ENCODE measurements at places on chromosomes 16 and 17.

DNA sequence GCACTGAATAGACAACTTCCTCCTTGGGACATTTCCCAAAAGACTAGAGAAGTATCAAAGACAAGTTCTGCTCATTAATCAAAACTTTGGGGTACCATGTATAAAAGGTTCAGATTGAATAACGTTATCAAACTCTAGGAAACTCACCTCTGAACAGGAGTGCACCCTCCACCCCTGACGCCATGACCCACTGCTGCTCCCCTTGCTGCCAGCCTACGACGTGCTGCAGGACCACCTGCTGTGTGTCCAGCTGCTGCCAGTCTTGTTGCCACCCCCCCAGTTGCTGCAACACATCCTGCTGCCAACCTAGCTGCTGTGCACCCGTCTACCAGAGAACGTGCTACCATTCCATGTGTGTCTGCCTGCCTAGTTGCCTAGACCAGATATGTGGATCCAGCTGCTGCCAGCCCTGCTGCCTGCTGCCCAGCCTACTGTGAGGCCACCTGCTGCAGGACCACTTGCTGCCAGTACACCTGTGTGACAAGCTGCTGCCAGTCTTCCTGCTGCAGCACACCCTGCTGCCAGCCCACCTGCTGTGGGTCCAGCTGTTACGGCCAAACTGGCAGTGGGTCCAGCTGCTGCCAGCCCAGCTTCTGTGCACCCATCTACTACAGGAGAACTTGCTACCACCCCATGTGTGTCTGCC, 13.8 kb upstream of the KRTAP9-2 start:
- no peak for DNase-seq

DNA sequence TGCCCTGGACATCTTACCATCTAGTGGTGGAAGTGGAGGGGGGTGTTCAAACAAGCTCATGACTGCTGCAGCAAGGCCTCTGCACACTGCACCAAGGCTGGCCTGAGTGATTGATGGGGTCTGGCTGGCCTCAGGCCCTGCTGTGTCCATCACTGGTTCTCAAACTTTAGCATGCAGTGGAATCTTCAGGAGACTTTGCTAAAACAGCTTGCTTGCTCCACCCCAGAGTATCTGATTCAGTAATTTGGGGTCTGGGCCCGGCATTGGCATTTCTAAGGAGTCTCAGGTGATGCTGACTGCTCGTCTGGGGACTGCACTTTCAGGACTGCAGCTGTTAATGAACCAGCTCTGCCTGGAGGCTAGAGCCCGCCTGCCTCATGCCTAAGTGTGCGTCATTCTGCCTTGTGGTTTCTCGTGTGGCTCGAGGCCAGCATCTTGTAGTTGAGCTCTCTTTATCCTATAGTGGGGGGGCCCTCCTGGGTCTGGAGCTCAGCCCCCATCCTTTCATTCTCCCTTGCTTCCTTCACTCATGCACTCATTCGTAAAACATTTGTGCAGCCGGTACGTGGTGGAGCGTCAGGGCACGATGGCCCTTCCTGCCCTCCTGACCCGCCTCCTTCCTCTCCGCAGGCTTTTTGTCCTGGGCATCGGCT, 4.1 kb downstream of the MGAT5B start:
- DNase-seq, result peak; percentile 34

DNA sequence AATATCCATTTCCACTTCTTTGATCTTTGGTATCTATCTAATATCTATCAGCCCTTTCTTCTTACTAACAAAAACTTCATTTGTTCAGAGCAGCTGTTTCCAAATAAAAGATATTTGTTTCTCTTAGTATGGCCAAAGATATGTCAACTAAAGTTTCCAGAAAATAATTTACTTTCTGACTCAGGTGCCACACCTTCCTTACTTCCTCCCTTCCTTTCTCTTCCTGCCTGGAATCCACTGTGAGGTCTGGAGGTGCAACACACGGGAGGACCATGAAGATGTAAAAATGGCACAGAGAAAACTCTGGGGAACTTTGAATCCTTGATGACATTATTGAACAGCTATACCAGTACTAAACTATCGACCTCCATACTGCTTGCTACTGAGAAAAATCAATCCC, 14.0 kb downstream of the MED13 start:
- no peak for DNase-seq

DNA sequence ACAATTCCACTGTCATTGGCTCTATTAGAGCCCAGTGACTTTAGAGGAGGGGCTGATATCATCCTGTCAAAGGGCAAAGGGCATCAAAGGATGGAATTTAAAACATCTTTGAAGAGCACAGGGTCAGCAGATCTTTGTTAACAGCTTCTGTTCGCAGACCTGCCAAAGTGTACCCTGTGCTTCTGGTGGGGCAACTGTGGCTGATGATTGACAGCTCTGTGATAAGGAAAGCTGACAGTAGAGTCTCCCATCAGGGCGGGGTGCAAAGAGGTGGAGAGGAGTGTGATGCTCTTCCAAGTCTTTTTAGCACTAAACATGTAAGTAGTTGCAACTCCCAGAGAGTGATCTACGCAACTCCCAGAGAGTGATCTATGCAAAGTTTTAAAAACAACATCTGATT, 742.1 kb upstream of the SOX9 start:
- no peak for DNase-seq

- no peak for DNase-seq
These were observed 1.1 kb upstream of the RNF213 start for GRCh38 chr17:80259457-80260068.

DNA sequence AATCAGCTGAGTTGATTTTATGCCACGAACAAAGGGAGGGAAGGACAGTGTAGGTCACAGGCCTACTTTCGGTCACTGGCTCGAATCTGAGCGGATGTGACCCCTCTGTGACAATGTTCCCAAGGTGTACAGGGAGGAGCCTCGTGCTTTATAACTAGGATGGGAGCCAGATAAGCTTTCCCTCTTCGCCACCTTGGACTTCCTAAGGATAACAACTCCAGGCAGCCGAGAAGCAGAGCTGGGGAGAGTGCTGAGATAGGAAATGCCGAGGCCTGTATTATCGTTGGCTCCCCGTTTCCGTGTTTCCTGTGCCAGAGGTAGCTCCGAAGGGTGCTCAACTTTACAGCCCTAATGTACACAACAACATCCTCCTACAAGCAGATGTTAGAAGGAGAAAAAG, 217.8 kb upstream of the IRX3 start:
- no peak for DNase-seq

DNA sequence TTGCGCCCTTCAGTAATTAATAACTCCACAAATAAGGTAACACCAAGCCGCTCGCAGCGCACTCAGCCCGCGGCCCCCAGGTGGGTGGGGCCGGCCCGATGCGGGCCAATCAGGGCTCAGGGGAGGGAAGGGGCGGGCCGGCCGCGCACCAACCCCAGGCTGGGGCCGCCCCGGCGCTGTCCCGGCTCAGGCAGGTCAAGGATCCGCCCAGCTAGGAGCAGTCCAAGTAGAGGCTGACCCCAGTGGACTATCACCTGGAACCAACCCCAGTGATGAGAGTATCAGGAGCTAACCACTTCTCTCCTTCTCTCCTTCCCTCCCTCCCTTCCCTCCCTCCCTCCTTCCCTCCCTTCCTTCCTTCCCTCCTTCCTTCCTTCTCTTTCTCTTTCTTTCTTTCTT, 110.8 kb downstream of the C16orf78 start:
- DNase-seq, result no peak

DNA sequence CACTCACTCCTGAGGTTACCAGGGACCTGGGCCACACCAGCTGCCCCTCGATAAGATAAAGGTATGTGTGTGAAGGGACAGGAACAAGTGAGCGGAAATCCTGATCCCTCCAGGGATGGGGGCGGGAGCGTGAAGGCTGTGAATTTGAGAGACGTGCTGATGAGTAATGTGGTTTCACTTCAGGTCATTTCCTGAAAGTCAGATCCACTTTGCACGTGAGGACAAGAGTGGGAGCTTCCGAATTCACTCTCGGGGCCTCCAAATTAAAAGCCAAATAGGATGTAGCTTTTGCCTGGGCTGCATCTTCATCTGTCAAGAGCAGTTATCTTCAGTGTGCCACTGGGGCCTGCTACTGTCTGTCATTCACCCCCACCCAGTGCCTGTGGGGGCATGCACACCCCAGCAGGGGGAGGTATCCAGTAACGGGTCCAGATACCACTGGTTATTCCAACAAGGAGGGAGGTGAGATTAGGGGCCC, 87.4 kb upstream of the LHX1 start:
- peak; percentile 43 for DNase-seq

DNA sequence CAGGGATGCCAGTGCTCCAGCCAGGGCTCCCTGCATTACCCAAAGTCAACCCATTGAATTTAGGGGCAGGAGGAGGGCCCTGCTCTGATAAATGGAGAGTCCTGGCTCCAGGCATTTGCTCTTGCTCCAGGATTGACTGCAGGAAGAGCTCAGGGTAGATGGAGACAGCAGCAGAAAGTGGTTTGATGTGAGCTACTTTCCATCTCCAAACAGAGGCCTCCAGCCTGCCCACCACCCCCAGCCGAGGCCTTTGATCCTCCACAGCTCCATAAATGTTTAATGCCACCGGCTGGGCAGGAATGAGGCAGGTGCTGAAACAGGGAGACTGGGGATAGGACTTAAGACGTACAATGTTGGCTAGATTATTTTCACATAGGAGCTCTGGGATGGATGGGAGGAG, 4.3 kb upstream of the SEZ6 start:
- DNase-seq, result no peak

DNA sequence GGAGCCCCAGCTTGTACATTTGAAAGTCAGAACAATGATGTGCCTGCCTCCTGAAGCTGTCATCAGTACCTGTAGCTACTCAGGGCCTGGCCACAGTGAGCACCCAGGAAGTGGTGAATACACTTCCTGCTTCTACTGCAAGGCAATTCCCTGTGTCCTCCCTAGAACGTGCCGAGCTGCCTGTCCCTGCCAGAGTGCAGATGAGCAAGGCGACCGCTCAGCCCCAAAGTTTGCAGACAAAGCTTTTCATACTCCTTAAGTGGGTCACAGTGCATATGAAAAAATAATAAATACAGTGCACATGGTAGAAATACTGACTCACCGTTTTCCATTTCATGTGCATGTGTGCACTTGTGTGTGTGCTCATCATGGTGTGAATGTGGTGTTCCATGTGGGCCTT, 77.3 kb downstream of the MPRIP start:
- DNase-seq, result peak; percentile 5

DNA sequence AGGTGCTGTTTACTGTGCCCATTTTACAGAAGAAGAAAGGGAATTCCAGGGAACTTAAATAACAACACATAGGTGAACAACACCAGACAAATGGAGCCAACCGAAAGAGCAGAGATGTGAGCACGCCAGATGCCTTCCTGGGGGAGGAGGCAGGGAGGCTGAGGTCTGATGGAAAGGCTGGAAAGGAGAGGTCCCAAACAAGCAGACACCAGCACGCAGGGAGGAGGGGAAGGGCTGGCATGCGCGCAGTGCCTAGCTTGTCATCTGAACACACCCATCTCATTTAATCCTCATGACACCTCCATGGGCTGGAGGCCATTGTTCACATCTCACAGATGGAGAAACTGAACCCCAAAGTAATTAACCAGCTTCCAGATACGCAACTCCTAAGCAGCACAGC, 20.9 kb upstream of the CACNG5 start:
- DNase-seq, result no peak

DNA sequence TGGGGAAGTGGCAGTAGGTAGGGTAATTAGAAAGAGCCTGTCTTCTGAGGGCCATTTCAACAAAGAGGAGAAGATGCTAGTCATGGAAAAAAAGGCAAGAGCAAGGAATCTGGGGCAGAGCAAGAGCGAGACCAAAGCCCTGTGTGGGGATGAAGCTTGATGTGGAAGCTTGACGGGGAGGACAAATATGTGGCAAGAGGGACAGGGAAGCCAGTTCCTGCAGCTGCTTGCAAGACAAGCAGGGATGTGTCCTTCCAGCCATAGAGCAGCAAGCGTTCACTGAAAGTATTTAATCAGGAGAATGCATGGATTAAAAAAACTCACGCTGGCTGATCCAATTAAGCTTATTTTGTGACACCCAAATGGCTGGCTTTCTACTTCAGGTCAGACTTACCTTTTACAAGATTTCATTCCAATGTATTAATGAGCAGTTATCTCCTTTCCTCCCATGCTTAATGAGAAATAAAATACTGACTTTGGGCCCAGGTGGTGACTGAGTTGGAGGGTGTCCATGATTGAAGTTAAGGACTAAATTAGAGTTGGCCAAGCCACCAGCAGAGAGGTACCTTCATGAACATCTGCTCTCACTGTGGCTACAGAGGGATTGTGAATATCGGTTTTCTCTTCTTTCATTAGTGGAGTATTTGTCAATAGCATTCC, 76.8 kb downstream of the ABCA8 start:
- no peak for DNase-seq

DNA sequence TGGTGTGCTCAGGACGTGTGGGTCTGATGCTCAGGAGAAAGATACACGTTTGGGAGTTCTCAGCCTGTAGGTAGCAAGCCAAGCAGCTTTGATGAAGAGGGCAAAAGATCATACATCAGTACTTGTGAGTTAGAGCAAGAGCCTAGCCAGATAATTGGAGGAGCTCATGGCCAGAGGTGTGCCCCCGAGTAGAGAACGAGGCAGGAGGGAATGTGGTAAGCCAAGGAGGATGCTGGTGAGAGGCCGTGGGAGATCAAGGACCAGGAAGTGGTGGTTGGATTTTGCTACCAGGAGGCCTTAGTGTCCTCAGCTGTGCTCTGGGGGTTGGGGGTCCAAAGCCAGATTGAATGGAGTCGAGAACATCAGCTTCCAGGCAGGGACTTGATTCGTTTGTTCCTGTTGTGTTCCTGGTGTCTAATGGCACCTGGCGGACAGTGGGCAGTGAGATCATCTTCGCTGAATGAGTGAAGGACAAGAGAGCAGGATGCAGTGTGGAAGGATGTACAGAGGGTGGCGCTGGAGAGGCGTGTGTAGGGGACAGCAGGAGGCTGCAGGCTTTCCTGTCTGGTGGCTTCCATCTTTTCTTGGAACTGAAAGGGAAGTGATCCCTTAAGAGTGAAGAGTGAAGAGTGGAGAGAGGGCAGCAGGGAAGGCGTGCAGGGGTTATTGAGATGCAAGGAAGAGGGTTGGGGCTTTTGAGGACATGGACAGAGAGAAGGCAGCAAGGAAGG, 11.6 kb downstream of the FBXL19 start:
- peak; percentile 1 for DNase-seq

- DNase-seq, result no peak
These were observed 147.0 kb upstream of the TNRC6C start for GRCh38 chr17:77811521-77811920.

DNA sequence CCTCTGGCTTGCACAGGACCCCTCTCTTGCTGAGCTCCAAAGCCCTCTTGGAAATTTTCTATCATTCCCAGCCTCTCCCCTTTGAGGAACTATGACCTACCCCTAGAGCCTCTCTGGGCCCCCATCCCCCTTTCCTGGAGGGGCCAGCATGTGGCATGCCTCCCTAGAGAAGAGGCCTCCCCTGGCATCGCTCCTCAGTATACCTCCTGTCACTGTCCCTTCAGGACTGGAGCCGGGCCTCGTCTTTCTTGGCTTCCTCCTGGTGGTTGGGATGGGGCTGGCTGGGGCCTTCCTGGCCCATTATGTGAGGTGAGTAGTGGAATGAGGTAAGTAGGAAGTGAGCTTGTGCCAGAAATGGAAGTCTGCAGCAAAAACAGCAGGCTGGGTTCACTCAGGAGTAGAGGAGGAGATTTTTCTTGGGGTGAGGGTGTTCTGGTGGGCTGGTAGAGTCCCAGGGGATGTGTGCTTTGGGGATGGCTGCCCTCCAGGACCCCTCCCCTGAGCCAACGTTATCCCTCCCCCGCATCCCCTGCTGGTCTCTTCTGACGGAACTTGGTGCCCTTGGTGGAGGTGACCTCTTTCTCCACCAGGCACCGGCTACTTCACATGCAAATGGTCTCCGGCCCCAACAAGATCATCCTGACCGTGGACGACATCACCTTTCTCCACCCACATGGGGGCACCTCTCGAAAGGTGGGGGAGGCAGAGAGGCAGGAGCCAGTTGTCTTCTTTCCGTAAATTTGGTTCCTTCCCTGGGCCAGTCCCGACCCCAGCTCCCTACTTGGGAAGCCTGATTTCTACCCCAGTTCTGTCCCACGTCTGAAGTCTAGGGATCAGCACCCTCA, 4.6 kb downstream of the GUCY2D start:
- DNase-seq, result no peak

Data from kidney glomerular epithelial cell (primary cell).